ENCODE measurements at places on chromosomes 12 and 14.

DNA sequence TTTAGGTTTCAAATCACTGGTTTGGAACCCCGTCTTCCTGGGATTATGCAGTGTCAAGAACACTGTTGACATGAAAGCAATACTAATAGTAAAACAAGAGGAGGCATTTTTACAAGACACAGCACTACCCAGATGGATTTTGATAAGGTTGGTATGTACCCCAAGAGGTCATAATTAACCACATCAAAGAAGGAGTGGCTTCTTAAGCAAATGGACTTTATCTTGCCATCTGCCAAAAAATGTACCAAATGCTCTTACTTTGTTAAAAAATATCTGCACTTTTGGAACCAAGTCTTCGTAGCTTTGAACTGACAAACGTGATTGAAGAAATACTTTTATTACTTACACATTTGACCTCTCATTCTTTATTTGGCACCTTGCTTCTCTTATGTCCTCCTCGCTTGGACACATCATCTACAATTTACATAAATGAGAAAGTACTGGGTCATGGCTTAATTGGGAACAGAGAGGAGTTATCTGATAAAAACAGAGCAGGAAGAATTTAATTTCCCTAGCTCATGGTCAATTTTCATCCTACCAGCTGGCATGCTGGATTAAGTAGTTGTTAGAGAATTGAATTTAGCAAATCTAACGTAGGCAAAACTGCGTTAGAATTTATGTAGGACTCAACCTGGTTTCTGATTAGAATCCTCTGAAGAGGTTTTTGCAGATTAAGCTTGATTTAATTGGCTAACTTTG is 54.5 kb upstream of the PRICKLE1 start:
- no peak for DNase-seq

- DNase-seq, result no peak
Measured at GRCh38 chr14:101075025-101075800, 171.7 kb upstream of the RTL1 start.

GRCh38 chr12:77401064-77401769 is 335.8 kb upstream of the E2F7 start:
- DNase-seq, result no peak

DNA sequence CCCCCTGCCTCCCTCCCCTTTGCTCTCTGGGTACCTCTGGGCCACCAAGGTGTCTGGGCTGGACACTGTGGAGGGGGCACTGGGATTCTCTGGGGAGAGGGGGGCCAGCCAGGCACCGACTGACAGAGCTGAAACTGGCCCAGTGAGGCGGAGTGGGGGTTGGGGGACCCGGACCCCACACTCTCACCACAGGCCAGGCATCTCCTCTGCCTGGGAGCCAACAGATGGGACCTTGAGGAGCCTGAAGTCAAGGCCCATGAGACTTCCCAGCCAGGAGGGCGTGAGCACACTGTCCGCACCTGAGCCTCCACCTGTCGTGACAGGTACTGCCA is 39.8 kb upstream of the PPP1R13B start:
- no peak for DNase-seq

GRCh38 chr12:82627799-82628198 is 58.9 kb upstream of the TMTC2 start:
- DNase-seq, result no peak

DNA sequence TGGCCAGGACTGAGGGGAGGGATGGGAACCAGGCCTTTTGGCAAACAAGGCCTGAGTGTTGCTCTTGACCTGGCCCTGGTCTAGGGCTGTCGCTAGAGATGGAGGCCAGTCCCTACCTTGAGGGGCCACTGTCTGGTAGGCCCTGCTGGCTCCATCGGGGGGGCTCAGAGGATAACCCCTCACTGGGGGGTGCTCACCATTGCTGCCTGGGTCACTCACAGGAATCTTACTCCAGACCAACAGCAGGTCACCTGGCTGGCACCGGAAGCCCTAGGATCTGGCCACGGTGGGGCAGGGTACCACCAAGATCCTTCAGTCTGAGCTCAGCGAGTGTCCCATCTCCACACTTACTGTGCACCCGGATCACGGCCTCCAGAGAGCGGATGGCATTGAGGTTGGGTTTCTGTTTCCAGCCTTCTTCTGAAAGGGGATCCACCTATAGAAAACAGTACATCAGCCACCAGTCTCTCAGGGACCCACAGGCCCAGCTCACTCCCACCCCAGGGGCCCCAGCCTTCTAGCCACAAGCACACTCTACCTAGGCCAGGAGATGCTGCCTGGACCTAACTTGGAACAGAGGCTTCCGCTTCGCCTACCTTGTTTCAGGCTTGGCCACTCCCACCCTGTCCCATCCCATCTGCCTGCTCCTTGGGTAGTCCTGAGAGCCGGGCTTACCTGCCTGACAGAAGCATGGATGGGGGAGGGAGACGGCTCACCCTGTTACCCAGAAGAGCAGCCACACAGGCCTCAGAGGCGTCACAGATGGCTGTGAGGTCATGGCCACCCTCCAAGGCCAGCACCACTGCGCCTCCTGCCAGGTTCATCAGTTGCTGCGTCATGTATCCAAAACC is 12.2 kb downstream of the SLC48A1 start:
- no peak for DNase-seq

DNA sequence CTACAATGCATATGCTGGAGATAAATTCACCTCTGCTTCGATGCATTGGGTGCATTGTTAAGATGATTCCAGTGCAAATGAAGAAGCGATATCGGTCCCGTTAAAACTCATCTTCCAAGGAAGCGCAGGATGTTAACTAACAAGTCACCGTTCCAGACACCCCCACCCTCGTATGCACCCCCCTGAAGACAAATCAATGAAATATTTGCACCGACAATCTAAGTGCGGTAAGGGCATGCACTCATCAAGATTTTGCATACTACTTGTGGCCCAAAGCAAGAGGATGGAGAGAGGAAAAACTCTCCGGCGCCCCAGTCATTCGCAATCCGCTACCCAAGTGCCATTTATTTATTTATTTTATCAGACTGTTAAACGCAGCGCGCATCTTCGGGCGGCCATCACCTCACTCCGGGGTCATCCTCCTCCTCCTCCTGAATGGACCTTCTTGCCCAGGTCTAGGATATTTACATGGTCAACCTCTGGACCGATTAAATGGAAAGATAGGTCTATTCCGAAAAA is 1.2 kb downstream of the NOVA1 start:
- DNase-seq, result no peak

DNA sequence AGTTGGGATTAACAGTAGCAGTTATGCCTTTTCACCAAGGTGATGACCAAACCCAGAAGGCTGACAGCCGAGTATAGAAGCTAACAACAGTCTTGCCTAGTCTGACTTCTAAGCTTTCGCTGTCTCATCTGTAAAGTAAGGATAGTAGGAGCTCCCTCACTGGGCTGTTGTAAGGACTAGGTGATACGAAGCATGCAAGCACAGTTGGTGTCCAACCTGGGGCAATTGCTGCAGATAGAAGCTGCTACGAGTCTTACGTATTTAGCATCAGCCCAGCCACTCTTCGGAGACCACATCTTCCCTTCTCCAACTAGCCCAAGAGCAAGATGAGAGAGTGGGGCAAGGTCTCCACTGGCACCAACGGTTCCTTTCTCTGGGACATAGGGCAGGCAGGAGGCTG is 6.0 kb downstream of the HAL start:
- no peak for DNase-seq

DNA sequence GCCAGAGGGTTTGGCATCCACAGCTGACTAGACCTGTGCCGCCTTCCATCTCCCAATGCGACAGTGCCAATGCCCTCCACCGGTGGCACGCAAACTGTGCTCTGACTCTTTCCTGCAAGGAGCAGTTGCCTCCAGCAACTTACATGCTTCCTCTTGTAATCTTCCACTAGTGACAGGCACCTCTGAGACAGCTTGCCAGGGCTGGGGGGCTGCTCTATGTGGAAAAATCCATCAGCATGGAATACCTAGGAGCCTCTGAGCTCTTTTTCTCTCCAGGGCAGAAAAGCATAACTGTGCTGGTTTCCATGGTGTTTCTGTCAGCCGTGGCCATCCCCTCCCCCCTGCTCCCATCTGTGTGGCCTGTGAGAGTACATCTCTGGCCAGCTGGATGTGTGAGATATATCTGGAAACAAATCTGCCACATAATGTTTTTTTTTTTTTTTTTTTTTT is 110.6 kb downstream of the MYRFL start:
- no peak for DNase-seq

GRCh38 chr14:31937730-31938346 is 139.3 kb upstream of the ARHGAP5 start:
- DNase-seq, result no peak

- DNase-seq, result no peak
Measured at GRCh38 chr12:94768398-94769046, 118.2 kb upstream of the TMCC3 start.

DNA sequence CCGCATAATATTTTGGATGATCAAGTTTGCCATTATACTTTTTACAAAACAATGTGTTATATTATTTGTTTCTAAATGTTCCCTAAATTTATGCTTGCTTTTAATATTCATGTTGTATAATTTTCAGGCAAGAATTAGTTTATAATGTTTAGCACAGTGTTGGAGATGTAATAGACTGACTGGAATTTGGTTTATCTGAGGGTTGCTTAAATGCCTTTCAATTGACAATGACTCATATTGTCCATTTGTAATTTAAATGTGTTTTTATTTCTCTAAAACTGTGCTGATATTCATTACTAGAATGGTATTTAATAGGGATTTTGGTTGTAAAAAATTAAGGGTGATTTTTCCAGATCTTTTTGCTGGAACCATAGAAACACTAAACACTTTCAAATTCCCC is 788.4 kb downstream of the SLC6A15 start:
- DNase-seq, result no peak

DNA sequence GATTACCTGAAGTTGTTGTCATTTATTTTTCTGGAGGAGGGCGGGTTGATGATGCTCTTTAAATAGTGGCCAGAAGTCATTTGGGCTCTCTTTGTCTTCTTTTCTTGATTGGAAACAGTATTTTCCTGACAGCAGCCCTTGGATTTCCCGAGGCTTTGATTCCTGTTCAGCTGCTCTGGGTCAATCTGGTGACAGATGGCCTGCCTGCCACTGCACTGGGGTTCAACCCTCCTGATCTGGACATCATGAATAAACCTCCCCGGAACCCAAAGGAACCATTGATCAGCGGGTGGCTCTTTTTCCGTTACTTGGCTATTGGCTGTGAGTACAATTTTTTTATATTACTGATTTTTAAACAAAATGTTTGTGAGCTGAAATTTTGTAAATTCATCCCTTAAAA is 60.4 kb downstream of the ANAPC7 start:
- DNase-seq, result no peak

- DNase-seq, result no peak
Measured at GRCh38 chr12:44476683-44477082, 399.4 kb downstream of the NELL2 start.

- no peak for DNase-seq
Measured at GRCh38 chr14:52329678-52330369, 15.7 kb downstream of the PTGER2 start.

DNA sequence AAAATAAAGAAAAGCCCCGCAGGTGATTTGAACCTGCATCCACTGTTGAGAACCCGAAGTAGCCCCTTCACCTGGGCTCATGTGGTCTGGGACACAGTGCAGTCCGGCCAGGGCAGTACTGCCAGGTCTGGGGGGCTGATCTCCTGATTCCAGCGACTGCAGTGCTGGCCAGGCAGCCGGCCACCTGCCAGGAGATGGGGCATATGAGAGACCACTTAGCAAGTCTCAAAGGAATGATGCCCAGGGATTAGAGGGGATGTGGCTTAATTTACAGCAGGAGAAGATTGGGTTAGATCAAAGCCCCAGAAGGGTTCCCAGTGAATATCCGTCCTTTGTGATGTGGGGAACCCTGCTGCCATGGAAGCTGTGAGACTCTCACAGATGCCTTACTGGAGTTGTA is 113.3 kb downstream of the PRMT8 start:
- no peak for DNase-seq

DNA sequence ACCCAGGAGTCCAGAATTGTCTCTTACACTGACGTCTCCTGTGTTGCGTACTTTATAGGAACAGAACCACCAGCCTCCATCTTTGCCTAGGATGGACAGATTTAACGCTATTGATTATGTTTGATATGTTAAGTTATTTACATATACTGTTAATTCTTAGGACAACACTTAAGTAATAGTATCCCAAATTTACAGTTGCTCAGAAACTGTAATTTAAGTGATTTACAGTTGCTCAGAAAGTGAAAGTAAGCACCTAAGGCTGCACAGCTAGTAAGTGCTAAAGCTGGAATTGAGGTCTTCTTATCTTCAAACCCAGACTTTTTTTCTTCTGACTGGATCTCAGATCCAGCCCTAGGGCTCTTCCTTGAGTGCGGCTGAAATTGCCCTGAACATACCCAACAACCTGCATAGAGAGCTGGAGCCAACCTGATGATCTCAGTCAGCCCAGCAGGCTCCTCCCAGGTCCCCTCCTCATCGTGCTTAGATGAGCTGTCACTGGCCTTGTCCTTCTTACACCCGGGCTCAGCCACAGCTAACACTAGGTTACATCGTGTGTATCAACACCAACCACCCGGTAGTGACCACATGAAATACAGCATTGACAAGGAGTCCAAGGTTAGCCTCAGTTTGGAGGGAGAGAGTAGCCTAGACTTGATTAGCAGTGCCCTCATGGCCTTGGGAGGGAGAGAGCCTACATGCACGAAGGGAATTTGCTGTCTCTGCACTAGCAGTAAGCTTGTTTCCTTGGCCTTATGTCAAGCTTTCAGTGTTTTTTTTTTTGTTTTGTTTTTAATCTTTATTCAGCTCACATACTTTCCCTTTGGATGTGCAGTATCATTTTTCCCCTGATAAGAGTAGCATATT is 111.1 kb upstream of the ARHGAP5 start:
- no peak for DNase-seq

GRCh38 chr14:51410897-51411296 is 170.8 kb downstream of the TMX1 start:
- no peak for DNase-seq

DNA sequence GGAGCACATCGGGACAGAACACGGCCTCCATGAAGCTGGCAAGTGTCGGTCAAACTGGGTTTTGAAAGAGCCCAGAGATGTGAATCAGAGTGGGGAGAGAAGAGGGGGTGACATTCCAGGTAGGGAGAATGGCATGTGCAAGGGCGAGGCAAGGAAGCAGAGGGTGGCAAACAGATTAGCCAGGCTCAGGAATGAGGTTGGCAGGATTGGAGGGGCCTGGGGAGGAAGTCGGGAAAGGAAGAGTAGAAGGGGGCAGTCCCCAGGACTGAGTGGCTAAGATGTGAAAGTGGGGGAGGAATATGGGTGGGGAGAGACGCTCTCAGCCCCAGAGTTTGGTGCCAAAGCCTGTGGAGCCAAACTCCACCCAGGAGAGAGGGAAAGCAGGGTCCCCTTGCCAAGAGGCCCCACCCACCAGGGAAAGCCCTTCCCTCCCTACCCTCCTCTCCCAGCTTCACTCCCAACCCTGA is 5.5 kb upstream of the HDAC7 start:
- DNase-seq, result no peak
